ENCODE measurements at places on chromosomes 2 and 18.

DNA sequence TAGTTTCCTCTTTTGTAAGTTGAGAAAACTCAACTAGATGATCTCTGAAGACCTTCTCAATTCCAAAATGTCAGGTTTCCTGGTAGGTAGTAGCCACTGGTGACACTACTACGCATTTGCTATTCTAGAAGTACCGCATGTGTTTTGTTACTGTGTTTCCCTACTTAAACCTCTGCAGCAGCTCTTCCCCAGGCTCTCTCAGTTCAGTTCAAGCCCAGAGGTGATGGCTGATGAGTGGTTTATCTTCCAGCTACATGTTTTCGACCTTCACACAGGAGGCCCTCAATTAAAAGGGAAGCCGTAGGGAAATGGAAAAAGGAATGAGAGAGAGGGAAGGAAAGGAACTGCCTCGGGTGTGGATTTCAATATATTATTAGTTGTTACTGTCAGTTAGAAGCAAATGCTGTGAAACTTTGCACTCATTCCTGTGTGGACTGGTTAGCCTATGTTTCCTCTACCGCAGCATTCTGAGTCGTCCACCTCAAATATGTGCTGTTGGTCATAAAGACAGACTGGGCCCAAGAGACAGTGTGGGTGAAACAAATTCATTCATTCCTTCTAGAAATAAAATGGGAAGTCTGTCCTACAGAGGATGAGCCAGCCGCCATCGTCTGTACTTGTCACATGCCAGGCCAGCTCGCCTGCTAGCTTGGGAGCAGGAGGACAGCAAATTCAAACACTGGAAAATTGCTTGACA lies 455.2 kb upstream of the RAB12 start:
- DNase-seq = no peak

DNA sequence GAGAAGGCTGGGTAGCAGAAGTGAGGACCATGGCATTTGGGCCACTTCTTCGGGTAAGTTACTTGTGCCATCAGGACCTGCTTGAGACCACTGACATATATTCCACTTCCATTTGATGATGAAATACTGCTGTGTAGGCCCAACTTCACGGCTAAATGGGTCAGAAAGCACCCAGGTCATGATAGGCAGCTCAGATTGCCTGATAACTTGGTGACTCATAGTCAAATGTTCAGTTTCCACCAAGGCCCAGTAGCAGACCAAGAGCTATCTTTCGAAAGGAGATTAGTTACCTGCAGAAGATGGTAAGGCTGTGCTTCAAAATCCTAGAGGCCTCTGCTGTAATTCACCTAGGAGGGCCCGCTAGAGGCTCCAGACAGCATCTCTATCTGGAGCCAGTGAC lies 31.8 kb upstream of the MEX3C start:
- no peak for DNase-seq

DNA sequence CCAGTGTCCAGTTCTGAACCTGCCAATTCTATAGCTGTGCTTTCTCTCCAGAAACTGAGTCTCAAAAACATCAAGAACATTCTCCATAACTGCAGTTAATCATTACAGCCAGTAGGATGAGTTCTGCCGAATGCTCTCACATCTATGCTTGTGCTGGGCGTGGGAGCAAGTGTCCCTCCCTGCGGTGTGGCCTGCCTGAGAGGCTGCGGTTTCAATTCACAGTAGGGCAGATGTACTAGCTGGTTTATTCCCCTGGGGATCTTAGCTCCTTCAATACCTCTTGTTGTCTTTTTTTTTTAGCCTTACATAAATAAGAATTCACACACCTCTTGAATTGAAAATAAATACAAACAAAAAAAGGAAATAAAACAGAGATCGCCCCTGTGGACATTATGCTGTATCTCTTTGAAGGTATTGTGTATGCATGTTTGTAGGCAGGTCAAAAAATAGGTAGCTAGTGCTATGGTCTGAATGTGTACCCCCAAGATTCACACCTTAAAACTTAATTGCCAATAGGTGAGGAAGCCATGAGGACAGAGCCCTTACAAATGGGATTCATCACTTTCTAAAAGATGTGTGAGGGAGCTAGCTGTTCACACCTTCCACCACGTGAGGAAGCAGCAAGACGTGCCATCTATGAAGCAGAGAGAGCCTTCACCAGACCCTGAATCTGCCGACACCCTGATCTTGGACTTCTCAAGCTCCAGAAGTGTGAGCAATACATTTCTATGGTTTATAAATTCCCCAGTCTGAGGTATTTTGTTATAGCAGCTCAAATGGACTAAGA lies 74.3 kb downstream of the BCL2L11 start:
- no peak for DNase-seq

DNA sequence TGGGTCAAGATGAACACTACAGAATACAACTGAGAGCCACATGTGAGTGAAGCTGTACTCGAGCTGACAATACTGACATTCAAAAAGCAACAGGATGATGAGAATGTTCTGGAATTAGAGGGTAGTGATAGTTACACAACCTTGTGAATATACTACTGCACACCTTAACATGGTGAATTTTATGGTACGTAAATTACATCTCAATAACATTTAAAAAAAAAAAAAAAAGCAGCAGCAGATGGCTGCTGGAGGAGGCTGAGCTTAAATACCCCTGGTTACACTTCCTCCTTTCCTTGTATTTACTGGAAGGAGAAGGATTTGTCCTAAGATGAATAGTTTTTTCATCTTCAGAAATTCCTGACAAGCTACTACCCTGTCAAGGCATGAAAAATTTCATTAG lies 45.5 kb upstream of the CYP1B1 start:
- no peak for DNase-seq

GRCh38 chr2:64211276-64211921 lies 67.2 kb upstream of the PELI1 start:
- DNase-seq = no peak

GRCh38 chr2:165864296-165864695 lies 70.2 kb upstream of the GALNT3 start:
- DNase-seq = no peak

GRCh38 chr2:9234680-9235146 lies 28.1 kb downstream of the ASAP2 start:
- no peak for DNase-seq

- DNase-seq = no peak
Observed at GRCh38 chr2:128279009-128279408, 39.7 kb downstream of the HS6ST1 start.

GRCh38 chr2:119293254-119293653 lies 69.6 kb downstream of the STEAP3 start:
- no peak for DNase-seq

GRCh38 chr2:211724933-211725332 lies 813.7 kb downstream of the ERBB4 start:
- no peak for DNase-seq

DNA sequence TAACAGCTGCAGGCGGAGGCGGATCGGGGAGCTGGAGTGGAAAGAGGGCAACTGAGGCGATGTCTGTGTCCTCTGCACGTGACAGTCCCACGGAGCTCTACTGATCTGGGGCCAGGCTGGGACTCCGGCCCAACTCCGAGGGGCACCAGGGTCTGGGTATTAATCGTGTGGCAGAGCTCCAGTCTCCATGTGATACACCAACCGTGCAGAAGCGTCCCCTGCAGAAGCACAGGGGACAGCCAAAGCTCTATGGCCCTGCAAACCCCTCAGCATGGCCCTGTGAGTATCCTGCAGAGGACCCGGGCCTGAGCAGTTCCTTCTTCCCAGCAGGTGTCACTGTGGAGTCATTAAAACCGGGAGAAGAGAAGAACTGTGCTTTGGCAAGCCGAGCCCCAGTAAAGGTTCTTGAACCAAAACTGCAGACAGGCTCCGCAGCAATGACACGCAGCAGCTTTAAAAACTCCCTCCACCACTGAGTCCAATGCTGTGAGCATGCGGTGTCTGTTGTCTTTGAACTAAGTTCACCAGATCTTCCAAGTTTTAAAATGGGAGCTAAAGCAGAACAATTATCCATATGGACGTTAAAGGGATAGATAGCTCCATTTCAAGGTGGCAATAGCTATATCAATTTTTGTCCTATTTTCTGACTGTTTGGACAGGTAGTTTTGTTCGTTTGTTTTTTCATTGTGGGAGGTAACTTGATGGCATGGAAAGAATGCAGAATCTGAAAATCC lies 79.4 kb downstream of the TMEM182 start:
- peak; percentile 33 for DNase-seq

DNA sequence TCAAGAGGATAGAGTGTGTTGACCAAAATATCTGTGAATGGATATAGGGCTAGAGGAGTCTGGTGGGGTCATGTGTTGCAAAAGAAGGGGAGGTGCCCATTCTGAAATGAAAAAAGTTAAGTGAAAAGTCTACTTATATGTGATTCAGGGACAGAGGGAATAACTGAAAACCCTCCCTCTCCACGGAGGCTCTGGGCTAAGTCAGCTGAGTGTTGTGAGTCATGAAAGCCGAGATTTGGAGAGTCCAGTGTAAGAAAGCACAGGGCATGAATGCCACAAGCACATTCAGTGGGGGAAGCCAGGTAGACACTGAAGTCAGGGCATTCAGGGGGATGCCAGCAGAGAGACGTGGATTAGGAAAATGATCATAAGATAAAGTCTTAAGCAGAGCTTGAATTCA lies 871.9 kb downstream of the TSN start:
- no peak for DNase-seq

GRCh38 chr2:208025814-208026184 lies 472 bp upstream of the PLEKHM3 start:
- peak; percentile 46 for DNase-seq

DNA sequence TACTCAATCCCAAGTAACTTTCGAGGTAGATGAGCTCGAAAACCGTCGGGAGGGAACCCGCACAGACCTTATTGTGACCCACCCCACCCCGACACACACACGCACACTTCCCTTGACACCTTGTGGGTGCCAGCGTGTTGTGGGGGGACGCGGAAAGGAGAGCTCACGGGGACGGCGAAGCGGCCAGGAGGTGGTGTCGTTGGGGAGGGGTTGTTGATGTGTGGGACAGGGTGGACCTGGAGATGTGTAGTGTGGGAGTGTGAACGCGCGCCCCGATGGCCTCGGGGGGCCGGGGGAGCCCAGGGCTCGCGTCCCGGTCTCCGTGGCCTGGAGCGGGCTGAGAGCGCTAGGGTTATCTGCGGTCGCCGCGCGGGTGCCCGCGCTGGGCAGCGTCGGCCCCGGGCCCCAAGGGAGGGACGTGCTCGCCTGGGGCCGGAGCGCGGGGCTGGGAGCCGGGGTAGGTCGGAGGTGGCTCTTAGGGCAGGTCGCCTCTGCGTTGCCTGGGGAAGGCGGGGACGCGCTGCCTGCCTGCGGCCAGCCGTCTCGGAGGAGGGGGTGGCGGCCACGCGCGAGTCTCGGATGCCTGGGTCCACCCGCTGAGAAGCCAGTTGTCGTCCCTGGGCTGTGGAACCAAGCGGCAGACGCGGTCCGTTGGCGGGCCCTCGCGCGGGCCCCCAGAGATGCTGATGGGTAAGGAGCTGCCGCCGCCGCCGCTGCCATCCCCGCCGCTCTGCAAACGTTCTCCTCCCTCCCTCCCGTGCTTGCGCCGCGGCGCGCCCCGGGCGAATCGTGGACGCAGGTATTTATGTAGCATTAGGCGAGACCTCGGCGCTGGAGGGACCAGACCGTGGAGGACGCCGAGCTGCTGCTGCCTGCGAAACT lies 1.6 kb downstream of the KLHL29 start:
- DNase-seq = no peak

GRCh38 chr2:61179701-61180639 lies 18.0 kb downstream of the C2orf74 start:
- no peak for DNase-seq

- no peak for DNase-seq
Observed at GRCh38 chr18:37665346-37665745, 99.7 kb upstream of the CELF4 start.

DNA sequence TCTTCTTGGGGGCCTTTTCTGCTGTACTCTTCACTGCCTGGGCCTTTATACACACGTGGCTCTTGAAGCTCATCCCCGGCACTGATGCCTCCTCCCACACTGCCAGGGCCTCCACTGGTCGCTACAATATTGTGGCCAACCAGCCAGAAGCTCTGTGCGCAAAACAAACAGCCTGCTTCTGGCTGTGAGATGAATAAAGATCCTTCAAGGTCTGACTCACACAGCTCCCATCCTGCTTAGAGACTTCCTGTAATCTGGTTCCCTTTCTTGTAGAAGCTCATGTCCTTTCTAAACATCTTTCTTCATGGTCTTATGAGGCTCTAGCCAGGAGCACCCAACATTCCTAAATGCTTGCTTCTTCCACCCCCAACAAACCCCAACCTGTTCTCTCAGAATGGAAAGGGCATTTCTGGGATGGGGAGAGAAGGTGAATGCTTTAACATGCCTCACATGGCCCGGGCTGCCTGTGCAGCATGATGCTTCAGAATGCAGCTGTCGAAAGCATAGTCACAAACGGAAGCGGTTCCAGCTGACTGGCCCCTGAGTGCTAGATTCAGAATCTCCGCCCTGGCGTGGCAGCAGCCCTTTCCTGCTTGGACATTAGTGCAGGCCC lies 24.6 kb downstream of the NRP2 start:
- peak; percentile 35 for DNase-seq

DNA sequence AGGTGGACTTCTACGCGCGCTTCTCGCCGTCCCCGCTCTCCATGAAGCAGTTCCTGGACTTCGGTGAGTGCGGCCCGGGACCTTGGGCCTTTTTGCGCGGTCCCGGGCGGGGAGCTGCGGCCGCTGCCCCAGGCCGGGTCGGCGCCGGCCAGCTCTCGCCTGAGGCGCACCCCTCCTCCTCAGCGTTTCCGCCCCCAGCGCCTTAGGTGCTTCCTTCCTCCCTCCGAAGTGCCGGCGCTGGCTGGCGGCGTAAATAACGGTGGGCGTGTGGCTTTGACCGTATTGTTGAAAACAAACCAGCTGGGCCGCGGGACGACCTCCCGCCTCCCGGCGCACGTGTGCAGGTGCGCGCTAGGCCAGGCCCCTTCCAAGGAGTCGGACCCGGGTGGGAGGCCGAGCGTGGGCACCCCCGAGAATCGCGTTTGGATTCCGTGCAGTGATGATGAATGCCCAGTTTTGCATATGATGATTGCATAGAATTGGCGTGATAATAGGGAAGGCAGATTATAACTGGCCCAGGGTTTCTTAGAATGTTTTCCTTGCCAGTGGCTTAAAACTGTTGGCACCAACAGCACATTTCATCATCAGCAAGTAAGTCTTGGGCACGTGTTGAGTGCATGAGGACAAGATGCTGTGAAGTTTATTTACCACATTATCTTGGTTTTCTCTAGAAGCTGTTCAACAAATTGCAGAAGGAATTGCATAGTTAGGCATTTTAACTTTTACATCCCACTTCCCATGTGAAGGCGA lies 569 bp downstream of the PDK1 start:
- DNase-seq = peak; percentile 75

DNA sequence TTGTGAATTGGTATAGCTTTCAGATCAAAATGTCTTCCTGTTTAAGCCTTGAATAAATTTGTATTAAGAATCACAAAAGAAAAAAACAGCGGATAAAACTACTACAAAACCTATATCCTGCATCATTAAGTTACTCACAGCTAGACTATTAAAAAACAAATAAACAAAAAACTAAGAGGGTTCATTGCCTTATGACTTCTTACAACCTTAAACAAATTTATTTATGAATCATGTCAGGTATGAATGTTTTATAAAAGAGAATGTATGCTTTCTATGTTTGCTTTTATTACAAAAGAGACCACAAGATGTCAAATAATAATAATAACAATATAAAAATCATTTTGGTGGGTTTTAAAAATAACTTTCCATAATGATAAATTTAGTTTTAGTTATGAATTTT lies 109.6 kb downstream of the FIGN start:
- no peak for DNase-seq

GRCh38 chr2:207291625-207292252 lies 126.0 kb upstream of the KLF7 start:
- DNase-seq = no peak
